ENCODE measurements at places on chromosomes 6 and 20.

DNA sequence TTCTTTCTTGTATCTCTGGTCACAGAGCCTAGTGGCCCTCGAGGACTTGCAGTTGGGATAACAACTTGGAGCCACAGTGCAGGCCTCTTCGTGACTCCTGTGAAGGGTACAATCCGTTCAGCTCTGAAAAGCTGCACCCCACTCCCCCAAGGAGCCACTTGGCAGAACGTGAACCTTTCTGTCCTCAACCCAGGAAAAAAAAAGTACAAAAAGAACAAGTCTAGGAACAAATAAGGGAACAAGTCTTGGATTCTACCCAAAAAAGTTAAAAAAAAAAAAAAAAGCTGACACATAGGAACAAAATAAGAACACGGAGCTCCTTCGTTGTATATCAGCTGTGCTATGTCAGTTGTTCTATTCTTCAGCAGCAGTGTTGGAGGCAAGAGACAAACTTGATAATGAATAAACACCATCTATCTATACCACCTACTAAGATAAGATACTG lies 77.9 kb upstream of the TULP1 start:
- no peak for DNase-seq

DNA sequence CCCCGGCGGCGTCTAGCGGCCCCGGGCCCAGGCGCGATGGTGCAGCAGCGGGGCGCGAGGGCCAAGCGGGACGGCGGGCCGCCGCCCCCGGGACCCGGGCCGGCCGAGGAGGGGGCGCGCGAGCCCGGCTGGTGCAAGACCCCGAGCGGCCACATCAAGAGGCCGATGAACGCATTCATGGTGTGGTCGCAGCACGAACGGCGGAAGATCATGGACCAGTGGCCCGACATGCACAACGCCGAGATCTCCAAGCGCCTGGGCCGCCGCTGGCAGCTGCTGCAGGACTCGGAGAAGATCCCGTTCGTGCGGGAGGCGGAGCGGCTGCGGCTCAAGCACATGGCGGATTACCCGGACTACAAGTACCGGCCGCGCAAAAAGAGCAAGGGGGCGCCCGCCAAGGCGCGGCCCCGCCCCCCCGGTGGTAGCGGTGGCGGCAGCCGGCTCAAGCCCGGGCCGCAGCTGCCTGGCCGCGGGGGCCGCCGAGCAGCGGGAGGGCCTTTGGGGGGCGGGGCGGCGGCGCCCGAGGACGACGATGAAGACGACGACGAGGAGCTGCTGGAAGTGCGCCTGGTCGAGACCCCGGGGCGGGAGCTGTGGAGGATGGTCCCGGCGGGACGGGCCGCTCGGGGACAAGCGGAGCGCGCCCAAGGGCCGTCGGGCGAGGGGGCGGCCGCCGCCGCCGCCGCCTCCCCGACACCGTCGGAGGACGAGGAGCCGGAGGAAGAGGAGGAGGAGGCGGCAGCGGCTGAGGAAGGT lies 715 bp downstream of the SOX12 start:
- DNase-seq = no peak

GRCh38 chr6:139960671-139961070 lies 586.2 kb upstream of the CITED2 start:
- no peak for DNase-seq

DNA sequence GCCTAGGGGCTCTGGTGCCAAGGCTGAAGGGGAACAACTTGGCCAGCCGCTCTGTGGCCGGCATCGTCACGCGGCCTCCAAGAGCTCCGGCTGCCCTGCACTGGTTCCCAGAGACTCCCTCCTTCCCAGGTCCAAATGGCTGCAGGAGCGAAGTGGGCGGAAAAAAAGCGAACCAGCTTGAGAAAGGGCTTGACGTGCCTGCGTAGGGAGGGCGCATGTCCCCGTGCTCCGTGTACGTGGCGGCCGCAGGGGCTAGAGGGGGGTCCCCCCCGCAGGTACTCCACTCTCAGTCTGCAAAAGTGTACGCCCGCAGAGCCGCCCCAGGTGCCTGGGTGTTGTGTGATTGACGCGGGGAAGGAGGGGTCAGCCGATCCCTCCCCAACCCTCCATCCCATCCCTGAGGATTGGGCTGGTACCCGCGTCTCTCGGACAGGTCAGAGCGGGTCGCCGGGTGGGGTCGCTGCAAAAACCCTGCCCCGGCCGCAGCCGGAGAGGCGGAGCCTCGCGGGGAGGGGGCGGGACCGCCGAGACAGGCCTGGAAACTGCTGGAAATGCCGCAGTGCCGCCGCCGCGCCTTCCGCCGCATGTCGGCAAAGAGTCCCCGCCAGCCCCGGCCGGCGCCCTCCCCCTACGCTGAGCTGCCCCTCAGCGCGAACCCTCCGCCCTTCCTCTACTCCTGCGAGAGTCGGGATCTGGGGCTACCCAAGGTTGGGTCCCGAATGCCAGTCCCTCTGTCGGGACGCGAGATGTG lies 814 bp upstream of the HSP90AB1 start:
- peak; percentile 59 for DNase-seq

DNA sequence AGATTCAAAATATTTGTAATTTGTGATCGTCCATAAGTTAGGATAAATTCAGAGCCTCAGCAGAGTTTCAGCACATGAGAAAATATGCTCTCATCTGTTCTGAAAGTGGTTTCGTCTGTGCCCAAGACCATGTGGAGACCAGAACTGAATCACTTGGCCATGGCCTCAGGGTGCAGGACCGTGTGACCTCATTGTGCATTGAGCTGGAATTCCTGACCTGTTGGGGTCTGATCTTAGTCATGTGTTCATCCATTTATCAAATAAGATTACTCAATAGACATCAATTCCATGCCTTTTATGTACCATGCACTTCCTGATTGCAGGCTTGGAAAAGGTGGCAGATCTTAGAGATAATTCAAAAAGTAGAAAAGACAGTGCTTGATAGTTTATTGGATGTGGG lies 680.5 kb downstream of the QKI start:
- DNase-seq = no peak

DNA sequence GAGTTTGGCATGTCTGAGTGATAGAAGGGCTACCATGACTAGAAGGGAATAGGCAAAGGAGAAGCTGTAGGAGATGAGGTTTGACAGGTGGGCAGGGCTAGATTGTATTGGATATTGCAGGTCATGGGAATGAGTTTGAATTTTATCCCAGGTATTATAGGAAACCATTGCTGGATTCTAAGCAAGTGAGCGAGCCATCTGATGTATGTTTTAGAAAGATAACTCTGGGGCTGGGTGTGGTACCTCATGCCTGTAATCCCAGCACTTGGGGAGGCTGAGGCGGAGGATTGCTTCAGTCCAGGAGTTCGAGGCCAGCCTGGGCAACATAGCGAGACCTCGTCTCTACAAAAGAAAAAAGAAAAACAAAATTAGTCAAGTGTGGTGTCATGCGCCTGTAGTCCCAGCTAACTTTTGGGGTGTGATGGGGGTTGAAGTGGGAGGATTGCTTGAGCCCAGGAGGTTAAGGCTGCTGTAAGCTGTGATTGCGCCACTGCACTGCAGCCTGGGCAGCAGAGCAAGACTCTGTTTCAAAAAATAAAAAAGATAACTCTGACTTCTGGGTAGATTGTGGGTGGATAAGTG lies 16.9 kb downstream of the STK4 start:
- DNase-seq = no peak

DNA sequence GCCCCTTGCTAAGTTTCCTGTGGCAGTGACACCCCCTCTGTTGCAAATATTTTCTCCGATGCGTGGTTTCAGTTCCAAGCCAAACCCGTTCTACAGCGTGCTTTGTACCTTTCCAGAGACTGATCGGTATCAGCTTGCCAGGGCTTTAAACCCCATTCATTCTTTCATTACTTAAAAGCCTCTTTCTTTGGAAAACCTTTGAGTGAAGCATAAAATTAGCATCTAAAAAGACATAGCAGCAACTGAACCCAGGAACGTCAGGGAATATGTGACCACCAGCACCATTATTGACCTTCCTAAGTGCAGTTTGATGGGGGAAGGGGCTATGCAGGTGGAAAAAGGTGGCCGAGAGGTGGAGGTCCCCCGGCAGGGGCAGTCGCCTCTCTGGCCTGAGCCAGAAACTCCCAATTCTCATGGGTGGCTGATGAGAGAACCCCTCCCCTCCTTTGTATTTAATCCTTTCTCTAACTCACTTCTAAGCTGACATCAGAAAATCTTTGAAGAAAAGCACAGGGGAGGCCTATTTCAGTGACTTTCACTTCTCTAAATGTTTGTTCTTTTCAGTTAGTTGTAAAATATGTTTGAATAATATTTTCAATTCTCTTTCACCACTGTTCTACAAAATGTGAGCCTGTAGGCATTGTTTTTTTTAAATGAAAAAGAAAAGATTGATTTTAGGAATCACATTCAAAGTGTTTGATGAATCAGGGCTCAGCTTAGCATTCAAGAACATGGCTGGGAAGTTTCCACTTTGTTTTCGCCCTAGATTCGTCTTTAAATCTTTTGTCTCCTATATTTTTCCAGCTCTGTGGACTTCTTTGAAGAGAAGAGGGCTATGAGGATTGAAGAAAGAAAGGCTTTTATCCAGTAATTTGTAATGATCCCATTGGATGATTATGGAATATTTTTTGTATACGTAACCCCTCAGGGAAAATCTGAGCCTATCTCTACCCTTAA lies 89.2 kb downstream of the RSPH3 start:
- no peak for DNase-seq

- DNase-seq = no peak
These were observed 3.2 kb upstream of the ANKRD60 start for GRCh38 chr20:58231683-58232082.

DNA sequence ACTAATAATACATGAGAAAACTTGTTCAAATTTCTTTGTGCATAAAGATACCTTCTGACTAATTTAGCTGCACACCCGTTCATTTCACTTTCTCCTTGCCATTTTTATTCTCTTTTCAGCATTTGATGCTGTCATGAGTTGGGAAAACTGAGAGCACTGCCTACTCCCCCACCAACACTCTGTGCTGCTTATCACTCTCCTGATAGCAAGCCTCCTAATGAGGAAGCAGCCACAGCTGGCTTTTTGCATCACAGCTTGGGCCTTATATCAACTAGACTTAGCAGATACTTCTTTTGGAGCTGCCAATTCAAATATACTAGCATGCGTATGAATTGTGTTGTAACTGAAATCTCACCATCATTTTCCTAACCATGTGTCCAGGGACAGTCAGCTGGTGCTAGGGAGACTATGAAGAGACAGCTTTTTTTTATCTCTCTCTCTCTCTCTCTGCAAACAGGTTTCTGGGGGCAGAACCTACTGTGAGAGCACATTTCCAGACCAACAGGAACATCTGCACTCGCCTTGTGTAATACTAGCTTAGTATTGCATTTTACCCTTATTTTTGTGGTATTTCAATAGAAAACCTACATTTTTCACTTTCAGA lies 699.0 kb downstream of the KHDRBS2 start:
- DNase-seq = no peak

GRCh38 chr6:70849348-70850069 lies 107.4 kb downstream of the B3GAT2 start:
- no peak for DNase-seq

- no peak for DNase-seq
These were observed 44.2 kb upstream of the TNFRSF21 start for GRCh38 chr6:47353871-47354270.

- DNase-seq = no peak
These were observed 75.9 kb upstream of the SPACA1 start for GRCh38 chr6:87971605-87972262.

GRCh38 chr6:139448998-139449610 lies 74.7 kb upstream of the CITED2 start:
- DNase-seq = no peak

DNA sequence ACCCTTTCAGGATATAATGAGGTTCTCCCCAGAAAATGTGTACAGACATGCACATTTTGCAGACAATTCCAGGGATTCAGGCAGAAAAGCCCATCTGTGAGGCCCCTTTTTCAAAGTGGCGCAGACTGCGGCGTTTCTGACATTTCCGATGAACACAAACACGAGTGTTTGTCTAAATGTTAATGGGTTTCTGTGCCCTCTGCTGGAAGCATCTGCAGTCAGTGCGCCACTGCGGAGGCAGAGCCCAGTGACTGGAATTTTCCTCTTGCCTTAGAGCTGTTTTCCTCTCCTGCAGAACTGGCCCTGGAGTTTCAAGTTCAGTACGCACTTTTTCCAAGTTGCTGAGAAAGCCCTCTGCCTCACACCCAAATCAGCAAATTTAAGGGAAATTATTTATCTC lies 15.3 kb downstream of the ANKRD60 start:
- DNase-seq = no peak

GRCh38 chr20:62758226-62758912 lies 37.9 kb upstream of the MRGBP start:
- DNase-seq = no peak

GRCh38 chr20:19901226-19901625 lies 115.9 kb upstream of the NAA20 start:
- no peak for DNase-seq

DNA sequence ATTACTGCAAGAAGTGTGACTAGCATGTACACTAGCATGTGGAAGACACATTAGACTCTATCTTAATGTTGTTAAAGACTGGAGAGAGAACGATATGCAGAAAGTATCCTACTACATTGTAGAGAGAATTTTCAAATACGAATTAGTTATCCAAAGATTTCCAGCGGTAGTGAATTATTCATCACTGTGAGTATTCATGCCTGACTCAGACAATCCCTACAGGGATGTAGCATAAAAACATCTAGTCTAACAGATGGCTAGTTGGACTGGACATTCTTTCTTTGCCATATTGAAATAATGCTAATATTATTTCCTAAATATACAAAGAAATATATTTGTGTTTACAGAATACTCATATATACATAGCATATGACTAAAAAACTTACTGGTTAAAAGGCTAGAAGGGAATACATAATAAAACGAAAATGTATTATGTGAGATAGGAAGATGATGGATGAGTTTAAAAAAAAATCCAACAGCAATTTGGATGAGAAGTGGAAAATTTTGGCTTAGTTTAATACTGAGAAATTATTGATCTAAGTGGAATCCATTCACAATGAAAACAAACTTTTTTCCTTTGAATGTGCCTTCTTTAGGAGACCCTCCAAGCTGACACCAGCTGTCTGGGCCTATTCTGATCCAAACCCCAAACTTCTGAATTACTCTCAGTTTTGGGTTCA lies 580.7 kb downstream of the RFPL4B start:
- no peak for DNase-seq

- DNase-seq = no peak
These were observed 118.1 kb upstream of the ENPP5 start for GRCh38 chr6:46288835-46289234.

- no peak for DNase-seq
These were observed 52.4 kb upstream of the ERVFRD-1 start for GRCh38 chr6:11163932-11164331.

GRCh38 chr6:701700-702479 lies 9.0 kb upstream of the EXOC2 start:
- no peak for DNase-seq

- no peak for DNase-seq
These were observed 33.0 kb downstream of the HDDC2 start for GRCh38 chr6:125268765-125269164.

All from stimulated activated CD8-positive, alpha-beta memory T cell treated with anti-CD3 and anti-CD28 coated beads, Interleukin-2, amount 100 ng/mL, for 1 hour (primary cell).